Thoracic aorta (tissue), 2 donors: ENCODE measurements at places on chromosomes 1 and 21. TPM values are rescaled to one million over a fixed set of nuclear protein-coding genes. Genes with fewer than 3 reads are reported as not detected.

Gene S100A11
- 210 TPM for total RNA-seq

Gene ZNF593OS
- not detected for total RNA-seq

Gene KIF2C
- total RNA-seq, result not detected

DNA sequence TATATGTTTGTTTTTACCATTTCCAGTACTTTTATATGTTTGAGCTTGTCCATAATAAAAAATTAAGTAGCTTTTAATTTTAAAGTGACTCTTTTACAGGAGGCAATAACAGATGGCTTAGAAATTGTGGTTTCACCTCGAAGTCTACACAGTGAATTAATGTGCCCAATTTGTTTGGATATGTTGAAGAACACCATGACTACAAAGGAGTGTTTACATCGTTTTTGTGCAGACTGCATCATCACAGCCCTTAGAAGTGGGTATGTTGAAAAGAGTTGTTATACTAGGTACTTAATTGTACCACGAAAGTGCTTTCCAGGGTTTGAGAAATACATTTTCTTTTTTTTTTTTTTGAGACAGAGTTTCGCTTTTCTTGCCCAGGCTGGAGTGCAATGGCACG is 46.1 kb downstream of the RNF2 start:
- no peak for DNase-seq

DNA sequence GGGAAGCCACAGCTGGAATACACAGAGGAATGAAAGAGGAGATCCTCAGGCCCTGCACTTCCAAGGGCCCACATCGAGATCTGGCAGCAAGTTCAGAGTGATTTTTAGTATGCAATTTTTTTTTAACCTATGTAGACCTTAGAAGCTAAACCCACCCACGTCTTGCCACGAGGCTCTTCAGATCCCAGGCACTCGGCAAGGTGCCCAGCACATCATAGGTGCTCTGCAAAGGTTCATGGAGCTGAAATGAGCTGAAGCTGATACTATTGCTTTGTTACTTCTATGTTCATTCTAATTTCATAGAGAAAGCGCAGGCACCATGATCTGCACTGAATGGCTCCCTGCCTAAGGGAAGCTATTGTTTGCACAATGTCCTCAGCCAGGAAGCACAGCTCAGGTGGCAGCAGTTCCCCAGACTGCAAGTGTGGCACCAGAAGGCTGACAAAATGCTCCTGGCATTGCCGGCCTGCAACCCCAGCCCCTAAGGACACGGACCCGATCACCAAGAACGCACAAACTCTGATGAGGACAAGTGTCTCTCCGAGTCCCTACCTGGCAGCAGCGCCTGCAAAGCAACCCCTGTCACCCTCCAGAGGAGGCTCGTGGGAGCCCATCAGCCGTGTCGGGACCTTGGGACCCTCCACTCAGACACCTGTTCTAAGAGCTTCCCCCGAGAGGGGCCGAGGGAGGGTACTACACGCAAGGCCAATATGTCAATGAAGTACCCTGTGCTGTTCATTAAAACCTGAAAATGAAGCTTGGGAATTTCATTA is 264.2 kb downstream of the NPHP4 start:
- DNase-seq, result no peak

- no peak for DNase-seq
Observed at GRCh38 chr1:175871647-175872046, 128.3 kb upstream of the TNR start.

GRCh38 chr1:9465640-9466039 is 73.6 kb upstream of the SLC25A33 start:
- no peak for DNase-seq

- DNase-seq, result no peak
Observed at GRCh38 chr1:204075139-204075521, 2.2 kb downstream of the SOX13 start.

- no peak for DNase-seq
Observed at GRCh38 chr1:19949016-19949415, 25.6 kb upstream of the PLA2G2E start.

GRCh38 chr1:9871707-9872425 is 38.2 kb downstream of the CTNNBIP1 start:
- no peak for DNase-seq

DNA sequence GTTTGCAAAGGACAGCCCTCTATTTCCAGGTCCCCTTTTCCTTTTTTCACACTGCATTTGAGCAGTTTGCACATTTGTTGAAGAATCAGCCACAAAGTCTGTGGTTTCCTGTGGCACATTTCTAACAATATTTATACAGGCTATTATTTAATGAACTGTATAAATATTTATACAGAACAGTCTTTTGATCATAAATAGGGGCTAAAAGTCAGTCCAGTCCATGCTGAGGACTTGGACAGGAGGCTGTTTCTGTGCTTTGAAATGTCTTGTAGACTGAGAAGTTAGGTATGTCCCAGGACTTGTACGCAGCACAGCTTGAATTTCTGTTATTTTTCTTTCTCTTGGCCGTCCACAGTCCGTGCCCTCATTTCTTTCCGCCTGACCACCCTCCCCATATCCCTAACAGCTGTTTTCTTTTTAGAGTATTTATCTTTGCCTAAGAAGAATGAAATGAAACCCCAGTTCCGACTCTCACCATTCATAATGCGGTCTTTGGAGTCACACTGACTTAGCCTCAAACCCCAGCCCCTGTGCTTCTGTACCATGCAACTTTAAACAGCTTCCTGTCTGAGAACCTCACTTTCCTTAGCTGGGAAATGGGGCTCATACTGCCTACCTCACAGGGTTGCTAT is 19.7 kb downstream of the FGGY start:
- no peak for DNase-seq

GRCh38 chr1:161784968-161785367 is 18.8 kb downstream of the ATF6 start:
- no peak for DNase-seq

- DNase-seq, result no peak
Observed at GRCh38 chr1:215605011-215605621, 38.0 kb downstream of the KCTD3 start.

DNA sequence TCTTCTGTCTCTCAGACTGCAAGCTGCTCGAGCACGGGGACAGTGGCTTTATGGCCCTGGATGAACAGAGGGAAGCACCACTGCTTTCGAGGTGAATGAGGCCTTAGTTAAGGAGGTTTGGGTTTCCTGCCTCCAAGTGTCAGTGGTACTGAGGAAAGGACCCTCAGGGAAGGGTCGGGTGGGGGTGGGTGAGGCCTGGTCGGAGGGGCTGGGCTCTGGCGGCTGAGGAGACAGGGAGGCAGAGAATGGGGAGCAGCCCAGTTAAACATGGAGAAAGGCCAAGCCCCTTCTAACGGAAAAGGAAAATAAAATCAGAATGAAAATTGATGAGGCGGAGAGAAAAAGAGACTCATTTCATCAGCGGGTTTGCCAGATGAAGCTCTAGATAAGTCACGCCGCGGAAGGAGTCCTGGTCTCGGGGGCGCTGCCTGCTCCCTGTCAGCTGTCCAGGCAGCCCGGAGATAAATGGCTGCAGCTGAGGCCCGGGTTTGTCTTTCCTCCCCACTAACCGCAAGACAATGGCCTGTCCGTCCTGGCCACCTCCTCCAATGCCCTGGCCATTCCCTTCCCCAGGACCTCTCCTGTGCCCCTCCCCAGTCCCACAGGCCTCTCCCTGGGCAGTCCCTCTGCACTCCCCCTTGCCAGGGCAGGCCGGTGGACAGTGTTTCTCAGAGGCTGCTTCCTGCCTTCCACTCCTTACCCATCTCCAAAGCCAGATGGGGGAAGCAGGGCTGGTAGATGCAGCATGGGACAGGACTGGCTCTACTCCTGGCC is 55.2 kb downstream of the LRRN2 start:
- DNase-seq, result no peak

GRCh38 chr21:28699596-28700259 is 292.9 kb downstream of the LTN1 start:
- no peak for DNase-seq

- DNase-seq, result no peak
Observed at GRCh38 chr1:46599059-46599970, 4.8 kb downstream of the MKNK1 start.

DNA sequence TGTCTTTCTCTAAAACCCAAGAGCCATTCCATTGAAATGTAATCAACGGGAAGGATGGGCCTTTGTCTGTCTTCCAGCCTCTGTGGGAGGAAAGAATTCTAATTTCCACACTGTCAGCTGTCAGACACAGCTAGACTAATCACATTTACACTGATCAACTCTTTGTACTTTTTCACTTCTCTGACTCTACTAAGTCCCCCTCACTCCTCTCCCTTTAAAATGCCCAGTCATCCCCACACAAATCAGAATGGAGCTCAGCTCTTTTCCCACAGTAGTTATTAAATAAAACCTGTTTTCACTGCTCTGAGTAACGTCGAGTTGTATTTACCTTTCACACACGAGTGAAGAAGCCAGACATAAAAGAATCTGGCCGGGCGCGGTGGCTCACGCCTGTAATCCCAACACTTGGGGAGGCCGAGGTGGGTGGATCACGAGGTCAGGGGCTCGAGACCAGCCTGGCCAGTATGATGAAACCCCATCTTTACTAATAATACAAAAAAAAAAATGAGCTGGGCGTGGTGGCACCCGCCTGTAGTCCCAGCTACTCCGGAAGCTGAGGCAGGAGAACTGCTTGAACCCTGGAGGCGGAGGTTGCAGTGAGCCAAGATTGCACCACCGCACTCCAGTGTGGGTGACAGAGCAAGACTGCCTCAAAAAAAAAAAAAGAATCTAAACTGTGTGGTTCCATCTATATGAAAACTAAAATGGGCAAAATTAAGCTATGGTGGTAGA is 13.3 kb downstream of the ZBTB8OS start:
- no peak for DNase-seq
